GM23338 (cell line): ENCODE measurements at places on chromosomes 5 and 9.

DNA sequence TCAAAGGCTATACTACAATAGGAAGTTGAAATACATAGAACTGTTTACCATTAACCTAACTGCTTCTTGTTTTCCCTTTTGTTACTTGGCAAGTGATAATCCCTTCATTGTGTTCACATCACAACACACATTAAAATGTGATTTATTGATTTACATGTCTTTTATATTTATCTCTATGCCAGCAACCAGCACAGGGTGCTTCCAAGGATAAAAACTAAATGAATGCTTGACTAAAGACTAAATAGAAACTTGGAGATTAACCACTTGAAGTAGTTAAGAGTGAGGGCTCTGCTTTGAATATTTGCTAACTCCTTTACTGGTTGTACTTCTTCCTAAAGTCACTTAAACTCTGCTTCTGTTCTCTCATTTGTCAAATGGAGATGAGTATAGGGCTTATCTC is 1730.6 kb downstream of the EFNA5 start:
- no peaks in the 10 kb centered on the region for H3K27me3 ChIP-seq
- no peak overlapping the region for H3K27ac ChIP-seq

GRCh38 chr9:115425601-115426000 is 307.6 kb upstream of the TNC start:
- no peak for DNase-seq
- peaks cover 12% of the 10 kb centered on the region; the same call in 1 of the 2 replicates for H3K36me3 ChIP-seq
- H3K4me1 ChIP-seq = no peaks in the 10 kb centered on the region
- H3K27me3 ChIP-seq = no peaks in the 10 kb centered on the region

DNA sequence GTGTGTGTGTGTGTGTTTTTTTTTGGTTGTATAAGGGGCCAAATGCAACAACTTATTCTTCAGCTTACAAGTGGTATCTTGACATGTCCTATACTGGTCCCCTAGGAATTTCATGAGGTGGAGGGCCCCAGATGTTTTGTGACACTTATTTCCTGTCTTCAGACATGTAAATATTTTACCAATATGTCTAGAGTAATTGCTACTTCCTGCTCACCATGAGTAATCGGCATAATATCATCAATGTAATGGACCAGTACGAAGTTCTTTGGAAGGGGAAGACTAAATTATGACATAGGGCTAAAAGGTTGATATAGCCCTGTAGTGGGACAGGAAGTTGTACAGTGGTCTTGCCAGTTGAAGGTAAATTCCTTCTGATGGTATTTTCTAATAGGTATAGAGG is 3.7 kb upstream of the OTULIN start:
- no peaks in the 10 kb centered on the region for H3K36me3 ChIP-seq
- H3K4me3 ChIP-seq = no peak overlapping the region
- H3K27ac ChIP-seq = no peak overlapping the region
- no peak for DNase-seq
- H3K4me1 ChIP-seq = peaks cover 10% of the 10 kb centered on the region
- H3K27me3 ChIP-seq = peaks cover 26% of the 10 kb centered on the region

DNA sequence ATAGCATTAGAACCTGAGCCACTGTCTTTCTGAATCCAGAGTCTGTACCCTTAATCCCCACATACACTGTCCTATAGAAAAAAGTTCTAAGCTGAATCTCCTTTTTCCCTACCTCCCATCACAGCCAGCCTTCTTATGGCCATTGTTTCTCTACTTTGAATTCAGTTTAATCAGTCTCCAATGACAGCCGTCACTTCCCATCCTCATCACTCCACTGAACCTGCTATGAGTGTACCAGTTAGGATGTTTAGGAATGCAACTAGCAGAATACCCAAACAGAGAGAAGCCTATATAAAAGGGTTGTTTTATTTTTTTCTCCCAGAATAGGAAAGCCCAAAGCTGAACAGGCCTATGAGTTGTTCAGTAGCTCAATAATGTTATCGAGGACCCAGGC is 220.4 kb upstream of the NREP start:
- no peaks in the 10 kb centered on the region for H3K36me3 ChIP-seq
- no peak overlapping the region for H3K4me3 ChIP-seq
- no peak for DNase-seq

DNA sequence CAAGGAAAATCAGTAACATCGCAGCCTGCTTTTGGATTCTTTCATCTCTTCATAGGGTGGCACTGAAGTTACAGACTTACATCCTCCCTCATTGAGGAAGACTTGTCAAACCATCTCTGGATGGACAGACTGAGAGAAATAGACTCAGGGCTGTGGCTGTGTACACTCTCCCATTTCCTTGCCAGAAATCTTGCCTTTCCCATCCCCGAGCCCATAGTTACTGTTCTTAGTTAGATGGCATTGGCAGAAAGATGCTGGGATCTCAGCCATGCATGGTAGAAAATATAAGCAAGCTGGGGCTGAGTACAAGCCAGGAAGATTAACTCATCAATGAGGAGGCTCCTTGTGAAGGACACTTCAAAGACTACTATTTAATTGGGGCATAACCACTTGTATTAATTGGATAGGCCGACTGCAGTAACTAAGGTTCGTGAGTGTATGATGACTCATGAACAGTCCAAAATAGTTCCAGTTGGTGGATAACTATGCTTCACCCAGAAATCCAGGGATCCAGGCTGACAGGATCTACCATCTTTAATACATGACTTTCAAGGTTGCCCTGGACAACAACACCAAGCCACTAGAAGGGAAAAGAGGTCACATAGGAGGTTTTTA is 137.9 kb downstream of the TMEM38B start:
- H3K4me3 ChIP-seq = no peak overlapping the region
- no peaks in the 10 kb centered on the region for H3K36me3 ChIP-seq
- no peak overlapping the region for H3K27ac ChIP-seq
- DNase-seq = no peak
- no peaks in the 10 kb centered on the region for H3K27me3 ChIP-seq

GRCh38 chr5:128091579-128091978 is 8.0 kb downstream of the SLC12A2 start:
- peaks cover 3% of the 10 kb centered on the region; the same call in 1 of the 2 replicates for H3K27me3 ChIP-seq
- H3K27ac ChIP-seq = no peak overlapping the region
- DNase-seq = no peak
- H3K4me1 ChIP-seq = peaks cover 24% of the 10 kb centered on the region

- no peak overlapping the region for H3K4me3 ChIP-seq
- H3K4me1 ChIP-seq = peaks cover 23% of the 10 kb centered on the region
Observed at GRCh38 chr9:35662437-35662836, 2.6 kb downstream of the ARHGEF39 start.

- H3K27ac ChIP-seq = no peak overlapping the region
- no peaks in the 10 kb centered on the region for H3K27me3 ChIP-seq
- peaks cover 9% of the 10 kb centered on the region; the same call in 1 of the 2 replicates for H3K4me1 ChIP-seq
- DNase-seq = no peak
- H3K36me3 ChIP-seq = no peaks in the 10 kb centered on the region
Observed at GRCh38 chr5:167402671-167403070, 888.8 kb upstream of the WWC1 start.

DNA sequence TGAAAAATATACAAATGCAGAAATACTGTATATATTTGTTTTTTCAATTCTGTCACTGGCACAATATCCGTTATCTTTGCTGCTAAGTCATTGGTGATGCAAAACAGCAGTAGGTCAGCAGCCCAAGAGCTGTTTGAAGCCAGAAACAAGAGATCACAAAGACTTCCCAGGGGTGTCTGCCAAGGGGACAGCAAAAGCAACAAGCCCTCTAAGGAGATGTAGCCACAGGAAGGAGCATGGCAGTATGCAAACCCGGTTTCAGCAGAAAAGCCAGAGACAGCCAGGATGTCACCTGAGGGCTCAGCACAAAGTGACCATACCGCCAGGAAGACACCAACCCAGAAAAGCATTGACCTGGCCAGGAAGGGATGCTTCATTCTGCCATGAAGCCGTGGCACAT is 241.5 kb downstream of the ARRDC3 start:
- no peak overlapping the region for H3K27ac ChIP-seq
- no peaks in the 10 kb centered on the region for H3K27me3 ChIP-seq

GRCh38 chr5:146528236-146528635 is 12.2 kb upstream of the GPR151 start:
- H3K4me1 ChIP-seq = no peaks in the 10 kb centered on the region
- H3K4me3 ChIP-seq = no peak overlapping the region
- H3K27me3 ChIP-seq = no peaks in the 10 kb centered on the region
- H3K36me3 ChIP-seq = no peaks in the 10 kb centered on the region

GRCh38 chr5:124973661-124974060 is 227.2 kb upstream of the ZNF608 start:
- no peak overlapping the region for H3K4me3 ChIP-seq
- peaks cover 21% of the 10 kb centered on the region for H3K4me1 ChIP-seq
- no peak for DNase-seq
- no peaks in the 10 kb centered on the region for H3K36me3 ChIP-seq
- no peaks in the 10 kb centered on the region for H3K27me3 ChIP-seq

DNA sequence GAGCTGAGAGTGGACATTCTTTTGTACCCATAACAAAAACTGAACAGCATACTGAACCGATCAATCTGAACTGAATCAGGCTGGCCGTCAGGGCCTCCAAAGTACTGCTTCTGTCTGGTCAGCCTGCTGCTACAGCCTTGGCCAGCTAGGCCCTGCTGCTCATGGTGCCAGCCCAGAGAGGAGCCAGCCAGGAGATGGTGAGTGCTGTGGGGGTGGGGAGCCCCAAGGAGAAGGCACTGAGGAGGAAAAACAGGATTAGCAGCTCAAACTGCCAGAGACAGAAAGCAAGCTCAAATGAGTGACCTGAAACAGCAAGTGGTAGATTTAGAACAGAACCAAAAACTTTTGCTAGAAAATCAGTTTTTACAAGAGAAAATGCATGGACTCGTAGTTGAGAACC is 23.9 kb downstream of the SRP19 start:
- no peaks in the 10 kb centered on the region for H3K4me1 ChIP-seq
- no peaks in the 10 kb centered on the region; the same call in 1 of the 2 replicates for H3K36me3 ChIP-seq
- H3K4me3 ChIP-seq = no peak overlapping the region
- no peak overlapping the region for H3K27ac ChIP-seq
- no peak for DNase-seq

GRCh38 chr5:80672140-80672736 is 17.5 kb upstream of the DHFR start:
- peaks cover 6% of the 10 kb centered on the region; the same call in 1 of the 2 replicates for H3K36me3 ChIP-seq
- H3K27ac ChIP-seq = no peak overlapping the region

DNA sequence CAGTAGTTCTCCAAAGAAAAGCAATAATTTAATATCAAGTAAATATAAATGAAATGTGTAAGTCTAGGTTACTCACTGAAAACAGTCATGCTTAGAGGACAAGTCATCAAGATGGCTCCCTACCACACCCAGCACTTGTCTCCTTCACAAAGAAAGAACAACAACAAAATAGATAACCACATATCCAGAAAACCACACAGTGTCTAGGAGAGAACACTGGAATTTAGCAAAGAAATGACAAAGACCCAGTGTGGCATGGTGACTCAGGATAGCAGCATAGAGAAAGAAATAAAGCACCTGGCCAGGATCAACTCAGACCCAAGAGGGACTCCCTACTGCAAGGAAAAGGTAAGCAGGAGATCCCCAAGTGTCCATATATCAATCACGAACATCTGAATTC is 356.2 kb downstream of the TMEM161B start:
- no peak for DNase-seq
- peaks cover 39% of the 10 kb centered on the region for H3K4me1 ChIP-seq
- H3K36me3 ChIP-seq = peaks cover 4% of the 10 kb centered on the region; the same call in 1 of the 2 replicates
- H3K27me3 ChIP-seq = no peaks in the 10 kb centered on the region
- H3K4me3 ChIP-seq = no peak overlapping the region
- H3K27ac ChIP-seq = no peak overlapping the region

GRCh38 chr5:173557123-173557903 is 59.1 kb downstream of the BOD1 start:
- peaks cover 21% of the 10 kb centered on the region for H3K4me1 ChIP-seq
- no peaks in the 10 kb centered on the region for H3K27me3 ChIP-seq
- H3K4me3 ChIP-seq = no peak overlapping the region
- H3K27ac ChIP-seq = no peak overlapping the region
- H3K36me3 ChIP-seq = no peaks in the 10 kb centered on the region
- peak; percentile 51 for DNase-seq

DNA sequence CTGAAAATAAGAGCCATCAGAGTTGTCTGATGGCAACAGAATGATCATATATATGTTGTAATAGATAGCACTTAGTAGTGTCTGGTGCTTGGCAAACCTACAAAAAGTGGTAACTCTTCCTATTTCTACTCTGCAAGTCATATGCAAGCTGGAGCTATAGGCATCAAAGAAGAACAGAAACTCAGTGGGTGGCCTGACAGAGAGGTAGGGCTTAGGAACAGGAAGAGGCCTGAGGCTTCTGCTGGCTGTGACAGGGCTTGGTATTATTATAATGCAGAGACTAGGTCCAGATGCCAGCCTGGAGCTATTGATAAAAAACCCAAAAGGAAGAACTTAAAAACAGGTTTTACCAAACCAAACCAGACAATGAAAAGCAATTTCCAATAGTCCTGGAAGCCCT is 4.4 kb upstream of the DIAPH1 start:
- no peak overlapping the region for H3K4me3 ChIP-seq
- H3K27me3 ChIP-seq = no peaks in the 10 kb centered on the region

- no peak overlapping the region for H3K4me3 ChIP-seq
- H3K4me1 ChIP-seq = peaks cover 22% of the 10 kb centered on the region
- DNase-seq = no peak
- no peaks in the 10 kb centered on the region for H3K36me3 ChIP-seq
- H3K27ac ChIP-seq = no peak overlapping the region
Observed at GRCh38 chr5:125489146-125489545, 742.7 kb upstream of the ZNF608 start.

DNA sequence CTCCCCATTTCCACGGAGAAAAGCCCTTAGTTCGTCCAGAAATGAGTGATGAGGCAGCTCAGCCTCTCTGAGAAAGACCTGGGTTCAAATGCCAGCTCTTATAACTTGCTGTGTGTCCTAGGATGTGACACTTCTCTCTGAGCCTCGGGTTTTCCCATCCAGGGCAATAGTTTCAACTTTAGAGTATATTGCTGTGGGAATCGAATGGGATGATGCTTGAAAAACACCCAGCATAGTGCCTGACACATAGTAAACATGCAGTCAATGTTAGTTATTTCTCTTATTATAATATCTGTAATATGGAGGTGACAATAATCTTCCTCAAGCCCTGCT is 430 bp upstream of the MAPKAP1 start:
- H3K4me1 ChIP-seq = 0 out of 2 replicates have a peak, but pooled peaks cover 10% of the 10 kb centered on the region
- peak overlapping the region; percentile 85; the same call in 1 of the 2 replicates for H3K4me3 ChIP-seq
- H3K27me3 ChIP-seq = no peaks in the 10 kb centered on the region
- H3K36me3 ChIP-seq = no peaks in the 10 kb centered on the region
- no peak for DNase-seq

DNA sequence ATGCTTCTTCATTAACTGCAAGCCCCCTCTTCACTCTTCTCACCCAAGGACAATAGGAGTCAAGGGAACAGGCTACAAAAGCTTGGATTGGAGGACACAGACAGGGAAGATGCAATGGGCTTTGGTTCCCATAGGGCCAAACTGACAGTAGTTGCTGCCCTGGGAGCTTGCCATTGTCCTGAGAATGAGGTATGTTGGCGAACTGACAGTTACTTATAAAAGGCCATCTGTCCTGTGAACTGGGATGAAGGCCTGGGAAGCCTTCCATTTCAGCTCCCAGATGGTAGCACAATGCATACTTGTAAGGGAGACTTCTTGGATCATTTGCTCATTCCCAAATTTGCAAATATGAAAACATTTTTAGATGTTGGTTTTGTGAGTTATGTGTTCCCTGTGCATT is 88.9 kb downstream of the SNCAIP start:
- DNase-seq = no peak
- no peak overlapping the region for H3K27ac ChIP-seq
- peaks cover 10% of the 10 kb centered on the region for H3K4me1 ChIP-seq
